ENCODE measurements at places on chromosomes 13 and 19. TPM values are rescaled to one million over a fixed set of nuclear protein-coding genes. Genes with fewer than 3 reads are reported as not detected.

CLEC17A gene
- total RNA-seq: not detected

DNA sequence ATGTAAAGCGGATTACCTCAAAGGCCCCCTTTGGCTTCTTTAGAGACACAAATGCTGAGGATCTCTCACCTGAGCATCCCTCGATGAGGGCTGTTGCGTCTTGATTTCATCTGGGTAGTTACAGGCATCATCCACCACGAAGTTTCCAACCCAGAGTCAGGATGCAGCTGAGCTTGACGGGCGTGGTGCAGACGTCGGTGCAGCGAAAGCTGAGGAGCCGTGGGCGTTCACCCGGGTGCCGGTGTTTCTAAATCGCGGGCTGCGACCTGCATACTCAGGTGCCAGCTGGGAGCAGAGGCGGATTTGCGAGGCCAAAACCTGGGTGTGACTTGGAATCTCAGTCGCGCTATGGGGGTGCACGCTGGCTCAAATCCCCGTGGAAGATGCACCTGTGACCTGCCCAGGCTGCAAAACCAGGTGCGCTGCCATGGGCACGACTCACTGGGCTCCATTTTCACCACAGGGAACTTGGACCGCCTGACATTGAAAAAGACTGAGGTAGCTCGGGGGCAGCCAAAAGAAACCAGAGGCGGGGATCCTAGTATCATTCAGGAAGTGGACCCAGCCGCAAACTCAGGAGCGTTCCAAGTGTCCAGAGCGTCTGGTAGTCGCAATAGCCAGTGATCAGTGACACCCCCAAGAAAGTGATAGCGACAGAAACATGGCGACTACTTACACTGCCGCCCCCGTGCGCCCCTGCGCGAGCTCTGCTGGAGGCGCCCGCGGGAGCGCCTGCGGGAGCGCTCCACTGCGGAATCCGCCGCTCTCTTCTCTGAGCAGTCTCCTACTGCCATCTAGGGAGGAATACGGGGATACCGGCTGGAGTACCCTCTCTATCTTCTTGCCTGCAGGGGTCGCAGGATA lies 36.4 kb upstream of the IGFL4 start:
- no peak overlapping the region for H3K4me3 ChIP-seq
- peaks cover 70% of the 10 kb centered on the region for H3K27me3 ChIP-seq
- H3K27ac ChIP-seq: no peak overlapping the region
- peaks cover 2% of the 10 kb centered on the region for H3K4me1 ChIP-seq
- DNase-seq: peak; percentile 69

GRCh38 chr19:39224910-39225309 lies 19.9 kb downstream of the IFNL3 start:
- H3K36me3 ChIP-seq: no peaks in the 10 kb centered on the region
- DNase-seq: no peak
- no peak overlapping the region for H3K4me3 ChIP-seq

DNA sequence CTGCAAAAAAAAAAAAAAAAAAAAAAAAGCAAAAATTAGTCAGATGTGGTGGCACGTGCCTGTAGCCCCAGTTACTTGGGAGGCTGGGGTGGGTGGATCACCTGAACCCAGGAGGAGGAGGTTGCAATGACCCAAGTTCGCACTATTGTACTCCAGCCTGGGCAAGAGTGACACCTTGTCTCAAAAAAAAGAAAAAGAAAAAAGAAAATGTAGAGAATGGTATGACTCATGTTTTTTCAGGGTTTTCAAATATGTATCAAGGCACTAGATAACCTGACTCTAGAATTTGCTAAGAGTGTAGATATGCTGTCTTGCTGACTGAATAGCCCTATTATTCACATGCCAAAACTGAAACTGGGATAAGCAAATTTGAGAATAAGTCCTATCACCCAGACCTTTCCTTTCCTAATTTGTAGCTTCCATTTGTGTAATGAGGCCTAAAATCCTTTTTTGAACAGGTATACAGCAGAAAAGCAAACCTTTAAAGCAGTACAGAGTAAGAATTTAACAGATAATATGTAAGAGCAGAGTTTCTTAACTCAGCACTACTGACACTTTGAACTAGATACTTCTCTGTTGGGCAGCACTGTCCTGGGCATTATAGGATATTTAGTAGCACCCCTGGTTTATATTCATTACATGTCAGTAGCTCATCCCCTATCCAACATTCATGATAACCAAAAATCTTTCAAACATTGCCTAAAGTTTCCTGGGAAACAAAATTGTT lies 108.6 kb downstream of the ELF1 start:
- peaks cover 9% of the 10 kb centered on the region for H3K4me1 ChIP-seq
- H3K27ac ChIP-seq: no peak overlapping the region
- no peaks in the 10 kb centered on the region for H3K27me3 ChIP-seq
- no peak overlapping the region for H3K4me3 ChIP-seq

DNA sequence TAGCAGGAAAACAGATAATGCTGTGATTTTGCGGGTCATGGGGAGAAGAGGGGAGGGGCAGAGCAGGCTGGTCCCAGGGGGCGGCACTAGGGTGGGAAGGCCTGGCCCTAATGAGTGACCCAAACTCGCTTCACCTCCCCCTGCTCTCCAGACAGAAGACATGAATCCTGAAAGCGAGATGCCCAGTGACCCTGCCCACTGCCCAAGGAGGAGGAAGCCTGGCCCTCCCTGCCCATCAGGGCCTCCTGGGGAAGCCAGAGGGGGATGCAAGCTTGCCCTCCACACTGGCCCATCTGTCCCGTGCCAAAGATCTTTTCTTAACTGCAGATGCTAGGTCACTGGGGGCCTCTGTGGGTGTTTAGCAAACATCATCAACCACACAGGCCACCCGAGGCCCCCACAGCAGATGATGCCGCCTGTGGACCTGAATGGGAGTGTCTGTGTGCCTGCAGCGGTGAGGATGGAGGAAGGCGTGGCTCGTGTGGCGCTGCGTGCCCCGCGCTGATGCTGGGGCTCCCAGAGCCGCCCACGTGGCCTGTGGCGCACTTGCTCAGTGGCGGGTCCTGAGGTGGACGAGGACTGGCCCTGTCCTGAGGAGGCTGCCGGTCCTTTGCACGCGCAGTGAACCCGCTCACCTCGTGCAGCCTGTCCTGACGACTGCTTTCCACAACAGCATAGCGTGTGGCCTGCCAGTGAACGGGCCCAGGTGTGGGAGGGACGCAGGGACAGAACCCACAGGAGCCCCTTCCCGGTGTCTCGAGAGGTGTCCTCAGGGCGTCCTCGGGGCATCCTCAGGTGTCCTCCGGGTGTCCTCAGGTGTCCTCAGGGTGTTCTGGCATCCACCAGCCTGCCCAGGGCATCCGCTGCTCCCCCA lies 80.5 kb upstream of the MCF2L start:
- H3K27me3 ChIP-seq: peaks cover 11% of the 10 kb centered on the region
- peaks cover 2% of the 10 kb centered on the region for H3K4me1 ChIP-seq
- peaks cover 2% of the 10 kb centered on the region for H3K36me3 ChIP-seq
- DNase-seq: no peak
- no peak overlapping the region for H3K27ac ChIP-seq
- no peak overlapping the region for H3K4me3 ChIP-seq

DNA sequence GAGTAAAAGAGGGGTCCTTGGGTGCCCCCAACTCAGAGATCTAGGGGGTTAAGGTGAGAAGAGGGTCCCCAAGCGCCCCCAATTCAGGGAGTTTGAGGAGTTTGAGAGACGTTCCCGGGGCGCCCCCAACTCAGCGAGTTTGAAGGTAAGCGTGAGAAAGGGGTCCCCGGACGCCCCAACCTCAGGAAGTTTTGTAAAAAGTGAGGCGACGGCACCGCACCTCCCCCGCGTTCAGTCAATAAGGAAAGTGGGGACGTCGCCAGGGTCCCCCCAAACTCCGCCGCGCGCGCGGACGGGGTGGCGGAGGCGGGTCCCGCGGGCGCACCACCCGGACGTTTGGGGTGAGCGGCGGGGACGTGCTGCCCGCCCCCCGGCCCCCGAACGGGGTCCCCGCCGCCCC lies 353 bp downstream of the RFX2 start:
- peak overlapping the region; percentile 78 for H3K27ac ChIP-seq
- H3K4me1 ChIP-seq: peaks cover 24% of the 10 kb centered on the region
- H3K27me3 ChIP-seq: peaks cover 14% of the 10 kb centered on the region
- H3K36me3 ChIP-seq: no peaks in the 10 kb centered on the region

GRCh38 chr13:48561466-48562235 lies 28.8 kb upstream of the RCBTB2 start:
- H3K4me3 ChIP-seq: peak overlapping the region; percentile 31
- DNase-seq: peak; percentile 69
- peaks cover 41% of the 10 kb centered on the region for H3K4me1 ChIP-seq
- H3K36me3 ChIP-seq: peaks cover 13% of the 10 kb centered on the region

GRCh38 chr19:954272-954671 lies 28.4 kb downstream of the ARID3A start:
- no peak for DNase-seq
- H3K4me3 ChIP-seq: no peak overlapping the region
- H3K27ac ChIP-seq: no peak overlapping the region

- H3K27me3 ChIP-seq: peaks cover 5% of the 10 kb centered on the region
- H3K27ac ChIP-seq: no peak overlapping the region
- no peak for DNase-seq
- H3K4me3 ChIP-seq: no peak overlapping the region
- no peaks in the 10 kb centered on the region for H3K4me1 ChIP-seq
- no peaks in the 10 kb centered on the region for H3K36me3 ChIP-seq
Observed at GRCh38 chr19:50967929-50968715, 1.3 kb downstream of the KLK6 start.

- no peak overlapping the region for H3K27ac ChIP-seq
- H3K4me1 ChIP-seq: no peaks in the 10 kb centered on the region
- peaks cover under 1% of the 10 kb centered on the region for H3K27me3 ChIP-seq
Observed at GRCh38 chr19:45752639-45753038, 16.4 kb downstream of the SIX5 start.

Data from activated CD4-positive, alpha-beta T cell treated with anti-CD3 and anti-CD28 coated beads, Interleukin-2, amount 10 ng/mL, durations not matched to agents 24 days and 14 days (primary cell).